H1 (cell line): ENCODE measurements at places on chromosomes 5 and 9. TPM values are rescaled to one million over a fixed set of nuclear protein-coding genes. Genes with fewer than 3 reads are reported as not detected.
A peak's percentile ranks its signal among the peaks of the same experiment; 100 is the strongest.

DNA sequence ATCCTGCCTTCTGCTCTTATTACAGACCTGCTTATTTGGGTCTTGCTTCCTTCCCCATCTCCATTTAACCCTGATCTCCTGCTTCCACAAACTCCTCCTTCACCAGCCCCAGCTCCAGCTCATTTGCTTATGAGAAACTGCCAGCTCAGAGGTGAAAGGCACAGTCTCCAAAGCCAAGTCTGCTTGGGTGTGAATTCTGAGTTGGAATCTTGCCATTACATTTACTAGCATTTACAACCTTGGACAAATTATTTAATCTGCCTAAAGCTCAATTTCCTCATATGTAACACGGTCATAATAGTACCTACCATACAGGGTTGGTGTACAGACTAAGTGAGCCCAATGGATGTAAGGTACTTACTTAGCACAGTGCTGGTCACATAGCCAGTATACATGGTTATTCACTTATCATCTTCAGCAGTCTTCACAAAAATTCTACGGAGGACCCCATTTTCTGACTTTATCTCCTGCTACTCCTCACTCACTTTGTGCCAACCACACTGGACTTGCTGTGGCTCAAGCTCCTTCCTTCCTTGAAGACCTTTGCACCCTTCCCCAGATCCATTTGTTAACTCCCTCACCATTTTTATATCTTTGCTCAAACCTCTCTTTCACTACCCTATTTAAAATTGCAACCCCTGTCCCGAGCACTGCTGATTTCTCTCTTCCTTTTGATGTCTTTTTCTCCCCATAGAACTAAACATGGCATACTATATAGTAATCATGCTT, 86.2 kb downstream of the DOCK2 start:
- H3K27me3 ChIP-seq = no peaks in the 10 kb centered on the region
- H3K4me1 ChIP-seq = no peaks in the 10 kb centered on the region
- DNase-seq = no peak
- H3K4me3 ChIP-seq = no peak overlapping the region
- no peak overlapping the region for H3K27ac ChIP-seq

- no peaks in the 10 kb centered on the region for H3K4me1 ChIP-seq
- no peaks in the 10 kb centered on the region for H3K27me3 ChIP-seq
- DNase-seq = no peak
- no peaks in the 10 kb centered on the region for H3K36me3 ChIP-seq
- no peak overlapping the region for H3K27ac ChIP-seq
Observed at GRCh38 chr9:117151716-117152115, 263.1 kb downstream of the ASTN2 start.

GRCh38 chr9:109477258-109478050, 20.7 kb downstream of the PTPN3 start:
- no peak overlapping the region for H3K27ac ChIP-seq
- no peak overlapping the region for H3K4me3 ChIP-seq
- no peaks in the 10 kb centered on the region for H3K27me3 ChIP-seq

GRCh38 chr5:25025831-25026230, 381.1 kb upstream of the CDH10 start:
- no peaks in the 10 kb centered on the region for H3K27me3 ChIP-seq
- no peak overlapping the region for H3K27ac ChIP-seq
- DNase-seq = no peak
- H3K36me3 ChIP-seq = no peaks in the 10 kb centered on the region

DNA sequence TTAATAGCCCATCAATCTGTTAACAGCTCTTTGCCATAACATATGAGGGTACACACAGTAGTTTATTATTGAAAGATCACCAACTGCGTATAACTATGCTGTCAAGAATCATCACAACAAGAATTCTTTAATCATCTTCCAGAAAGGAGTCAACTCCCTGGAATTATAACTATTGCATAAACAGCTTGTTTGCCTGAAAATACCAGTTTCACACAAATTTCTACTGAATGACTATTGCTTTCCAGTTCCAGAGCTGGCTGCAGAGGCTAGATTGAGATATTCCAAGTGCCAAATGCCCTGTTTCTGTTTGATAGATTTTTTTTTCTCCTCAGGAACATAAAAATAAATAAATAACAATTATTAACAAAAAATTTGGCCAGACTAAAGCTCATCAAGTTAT, 444.7 kb downstream of the TLE1 start:
- no peak overlapping the region for H3K27ac ChIP-seq
- H3K4me1 ChIP-seq = no peaks in the 10 kb centered on the region
- no peaks in the 10 kb centered on the region for H3K36me3 ChIP-seq
- no peak for DNase-seq

Gene TLN1
- total RNA-seq = 87.9 and 90.1 TPM in 2 replicates

DNA sequence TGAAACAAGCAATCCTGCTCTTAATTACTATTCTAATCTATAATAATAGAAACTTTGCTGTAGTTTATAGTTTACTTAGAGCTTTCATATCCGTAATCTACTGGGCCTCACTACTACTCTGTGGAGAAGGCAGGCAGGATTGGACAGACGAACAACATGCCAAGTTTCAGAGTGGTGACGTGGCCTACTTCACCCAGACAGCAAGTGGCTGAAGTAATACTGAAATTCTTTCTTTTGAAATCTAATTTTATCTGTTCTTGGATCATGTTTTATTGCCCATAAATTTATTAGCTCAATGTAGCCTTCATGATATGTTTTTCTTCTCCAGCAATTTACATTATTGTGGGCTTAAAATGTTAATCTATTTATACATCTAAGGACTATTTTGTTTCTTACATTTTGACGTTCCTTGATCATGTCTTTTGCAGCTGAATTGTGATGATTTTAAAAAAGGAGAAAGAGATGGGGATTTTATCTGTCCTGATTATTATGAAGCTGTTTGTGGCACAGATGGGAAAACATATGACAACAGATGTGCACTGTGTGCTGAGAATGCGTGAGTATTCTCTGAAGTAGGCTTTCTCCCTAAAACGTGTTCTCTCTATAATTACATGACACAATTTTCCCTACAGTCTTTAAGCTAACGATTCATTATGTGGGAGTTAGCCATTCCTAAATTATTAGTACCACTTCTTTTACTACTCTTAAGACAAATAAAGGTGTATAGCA, 22.4 kb downstream of the SPINK5 start:
- no peaks in the 10 kb centered on the region for H3K27me3 ChIP-seq
- H3K4me1 ChIP-seq = no peaks in the 10 kb centered on the region
- peaks cover 5% of the 10 kb centered on the region for H3K36me3 ChIP-seq

DNA sequence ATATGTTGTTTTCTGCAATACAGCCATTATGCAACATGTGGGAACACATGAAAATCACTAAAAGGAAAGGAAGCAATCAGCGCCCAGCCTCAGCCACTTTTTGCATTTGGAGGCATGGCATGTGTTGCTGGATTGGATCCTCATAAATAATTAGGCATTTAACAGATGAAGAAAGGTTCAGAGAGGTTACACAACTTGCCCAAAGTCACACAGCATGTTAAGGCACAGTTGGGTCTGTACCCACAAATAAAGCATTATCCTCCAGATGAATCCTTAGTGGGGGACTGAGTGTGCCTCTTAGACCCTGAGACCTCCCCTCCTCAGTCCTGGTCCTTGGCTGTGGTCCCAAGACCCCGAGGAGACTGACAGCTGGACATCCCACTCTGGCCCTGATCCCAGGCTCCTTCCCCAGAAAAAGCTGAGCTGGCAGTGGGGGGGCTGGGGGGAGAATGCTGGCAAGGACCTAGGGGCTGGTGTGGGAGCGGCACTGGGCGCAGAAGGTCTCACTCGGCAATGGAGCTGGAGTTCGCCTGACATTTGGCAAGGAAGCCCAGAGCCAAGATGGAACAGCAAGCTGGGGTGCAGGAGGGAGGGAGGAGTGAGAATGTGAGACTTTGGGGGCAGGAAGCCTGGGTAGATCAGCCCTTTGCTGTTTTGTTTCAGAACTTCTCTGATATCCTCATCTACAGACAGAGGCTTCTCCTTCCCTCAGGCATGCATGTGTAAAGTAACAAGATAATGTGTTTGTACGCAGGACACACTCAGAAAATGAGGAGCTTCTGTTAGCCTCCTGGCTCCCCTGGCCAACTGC, 6.9 kb upstream of the AKNA start:
- peaks cover 6% of the 10 kb centered on the region for H3K4me1 ChIP-seq
- H3K36me3 ChIP-seq = no peaks in the 10 kb centered on the region
- H3K27me3 ChIP-seq = no peaks in the 10 kb centered on the region
- no peak overlapping the region for H3K4me3 ChIP-seq
- no peak overlapping the region for H3K27ac ChIP-seq

Gene SYNPO
- 1.9 and 2.3 TPM in 2 replicates for total RNA-seq

GRCh38 chr5:115124741-115125140, 45.0 kb downstream of the TRIM36 start:
- no peak for DNase-seq
- no peak overlapping the region for H3K4me3 ChIP-seq
- H3K36me3 ChIP-seq = peaks cover 4% of the 10 kb centered on the region; the same call in 1 of the 2 replicates
- H3K27ac ChIP-seq = no peak overlapping the region
- no peaks in the 10 kb centered on the region for H3K27me3 ChIP-seq
- H3K4me1 ChIP-seq = no peaks in the 10 kb centered on the region

Gene POU5F2
- total RNA-seq = 0.06 TPM in 2 replicates

DNA sequence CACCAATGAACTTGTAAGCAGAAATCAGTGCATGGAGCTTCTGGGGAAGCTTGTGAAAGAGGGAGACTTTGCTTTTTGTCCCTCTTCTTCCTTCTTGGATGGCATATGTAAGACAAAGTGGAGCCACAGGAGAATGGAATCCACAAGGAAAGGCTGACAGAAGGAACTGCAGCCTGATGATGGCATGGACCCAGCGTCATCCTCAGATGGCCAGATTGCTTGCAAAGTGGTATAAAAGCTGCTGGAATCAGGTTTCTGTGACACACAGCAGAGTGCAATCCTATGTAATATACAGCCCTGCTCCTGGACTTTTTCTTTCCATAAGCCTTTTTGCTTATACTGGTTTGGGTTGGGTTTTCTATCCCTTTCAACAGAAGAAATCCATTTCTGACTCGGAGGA, 31.4 kb upstream of the SPARC start:
- H3K27ac ChIP-seq = no peak overlapping the region
- no peak overlapping the region for H3K4me3 ChIP-seq
- no peaks in the 10 kb centered on the region for H3K36me3 ChIP-seq
- no peaks in the 10 kb centered on the region; the same call in 1 of the 2 replicates for H3K4me1 ChIP-seq
- DNase-seq = no peak

GRCh38 chr5:151150471-151151262, 6.9 kb downstream of the ANXA6 start:
- no peaks in the 10 kb centered on the region for H3K27me3 ChIP-seq
- no peak for DNase-seq
- no peak overlapping the region for H3K27ac ChIP-seq
- H3K4me3 ChIP-seq = no peak overlapping the region

- no peak overlapping the region for H3K27ac ChIP-seq
- H3K36me3 ChIP-seq = no peaks in the 10 kb centered on the region
- H3K4me3 ChIP-seq = no peak overlapping the region
Observed at GRCh38 chr9:75992482-75993206, 102.2 kb downstream of the PCSK5 start.

GRCh38 chr5:74293182-74293581, 347.3 kb downstream of the ENC1 start:
- H3K4me1 ChIP-seq = no peaks in the 10 kb centered on the region
- DNase-seq = no peak
- H3K27ac ChIP-seq = no peak overlapping the region
- no peak overlapping the region for H3K4me3 ChIP-seq
- no peaks in the 10 kb centered on the region for H3K36me3 ChIP-seq

GRCh38 chr9:12656803-12657202, 36.4 kb upstream of the TYRP1 start:
- DNase-seq = no peak
- no peaks in the 10 kb centered on the region for H3K36me3 ChIP-seq
- H3K4me3 ChIP-seq = no peak overlapping the region
- H3K4me1 ChIP-seq = no peaks in the 10 kb centered on the region
- no peak overlapping the region for H3K27ac ChIP-seq

Gene INSYN2B
- total RNA-seq = not detected in 2 replicates

DNA sequence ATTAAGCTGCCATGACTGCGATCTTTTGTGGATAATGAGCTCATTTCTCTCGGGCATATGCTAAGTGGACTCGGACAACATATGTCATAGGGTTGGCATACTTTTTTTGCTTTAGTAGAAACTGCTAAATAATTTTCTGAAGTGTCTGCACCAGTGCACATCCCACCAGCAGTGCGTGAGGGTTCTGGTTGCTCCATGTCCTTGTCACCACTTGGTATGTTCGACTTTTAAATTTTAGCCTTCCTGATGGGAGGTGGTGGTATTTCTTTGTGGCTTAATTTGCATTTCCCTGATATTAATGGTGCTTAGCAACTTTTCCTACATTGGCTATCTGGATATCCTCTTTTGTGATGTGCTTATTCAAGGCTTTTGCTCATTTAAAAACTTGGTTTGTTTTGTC, 57.8 kb upstream of the NRARP start:
- H3K36me3 ChIP-seq = no peaks in the 10 kb centered on the region
- no peak overlapping the region for H3K27ac ChIP-seq
- H3K4me1 ChIP-seq = no peaks in the 10 kb centered on the region
- no peak for DNase-seq

Gene CSF2
- not detected in 2 replicates for total RNA-seq

Gene SMIM33
- not detected in 2 replicates for total RNA-seq

Gene PIP5K1B
- total RNA-seq = 6.1 and 7.7 TPM in 2 replicates

DNA sequence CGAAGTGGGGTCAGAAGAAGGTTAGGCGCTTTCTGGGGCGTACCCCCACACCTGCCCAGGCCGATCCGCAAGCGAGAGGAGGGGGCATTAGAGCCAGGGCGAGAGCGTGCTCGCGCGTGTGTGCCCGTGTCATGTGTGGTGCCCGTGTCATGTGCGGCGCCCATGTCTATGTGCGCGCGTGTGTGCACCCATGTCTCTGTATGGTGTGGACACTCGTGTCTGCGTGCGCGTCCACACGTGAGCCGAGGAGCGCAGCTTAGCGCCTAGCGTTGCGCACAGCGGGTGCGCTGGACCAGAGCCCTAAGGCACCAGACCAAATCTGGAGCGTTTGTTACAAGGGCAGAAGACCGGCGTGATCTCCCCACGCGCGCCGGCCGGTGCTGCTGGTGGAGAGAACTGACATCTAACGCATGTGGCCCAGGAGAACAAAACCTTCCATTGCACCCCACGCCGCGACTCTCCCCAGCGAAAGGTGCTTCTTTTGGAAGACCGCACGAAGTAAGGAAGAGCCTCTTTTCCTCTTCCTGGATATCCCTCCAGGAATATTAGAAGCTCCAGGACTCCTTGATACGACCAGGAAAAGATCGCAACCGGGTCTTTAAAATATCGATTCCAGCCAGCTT, 644 bp downstream of the NIM1K start:
- H3K27me3 ChIP-seq = peaks cover 36% of the 10 kb centered on the region
- DNase-seq = peak; percentile 49
- peaks cover 8% of the 10 kb centered on the region for H3K4me1 ChIP-seq
- peak overlapping the region; percentile 70 for H3K4me3 ChIP-seq
- no peak overlapping the region for H3K27ac ChIP-seq
- no peaks in the 10 kb centered on the region for H3K36me3 ChIP-seq

GRCh38 chr9:134789168-134789567, 91.4 kb upstream of the FCN2 start:
- no peak for DNase-seq
- no peak overlapping the region for H3K27ac ChIP-seq
- no peak overlapping the region for H3K4me3 ChIP-seq
- no peaks in the 10 kb centered on the region; the same call in 1 of the 2 replicates for H3K27me3 ChIP-seq
- H3K4me1 ChIP-seq = 0 out of 2 replicates have a peak, but pooled peaks cover 4% of the 10 kb centered on the region

Gene C5orf47
- 0.29 TPM in 1 of 2 replicates, not detected in the other for total RNA-seq

Gene HTR4
- not detected in 2 replicates for total RNA-seq

Gene CLIC3
- not detected in 2 replicates for total RNA-seq

Gene SLCO4C1
- total RNA-seq = 4.5 and 4.9 TPM in 2 replicates

Gene SPOUT1
- total RNA-seq = 73.4 and 77.8 TPM in 2 replicates
